ENCODE measurements at places on chromosomes 5 and 9. TPM values are rescaled to one million over a fixed set of nuclear protein-coding genes. Genes with fewer than 3 reads are reported as not detected.

GRCh38 chr5:50667653-50668595 is 1.5 kb downstream of the PARP8 start:
- peak; percentile 40 for DNase-seq

Gene GFPT2
- total RNA-seq: 0.79 TPM

- peak; percentile 50 for DNase-seq
These were observed 548.2 kb upstream of the CLINT1 start for GRCh38 chr5:158406884-158407823.

DNA sequence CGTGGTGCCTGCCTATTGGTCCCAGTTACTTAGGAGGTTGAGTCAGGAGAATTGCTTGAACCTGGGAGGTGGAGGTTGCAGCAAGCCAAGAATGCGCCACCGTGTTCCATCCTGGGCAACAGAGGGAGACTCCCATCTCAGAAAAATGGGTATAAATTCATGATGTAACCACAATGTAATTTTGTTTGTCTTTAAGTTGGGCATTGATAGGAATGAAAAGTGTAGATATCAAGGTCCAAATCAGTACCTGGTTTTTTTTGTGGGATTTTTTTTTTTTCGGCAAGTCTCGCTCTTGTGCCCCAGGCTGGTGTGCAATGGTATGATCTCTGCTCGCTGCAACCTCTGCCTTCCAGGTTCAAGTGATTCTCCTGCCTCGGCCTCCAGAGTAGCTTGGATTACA is 7.4 kb downstream of the NPM1 start:
- DNase-seq: no peak

DNA sequence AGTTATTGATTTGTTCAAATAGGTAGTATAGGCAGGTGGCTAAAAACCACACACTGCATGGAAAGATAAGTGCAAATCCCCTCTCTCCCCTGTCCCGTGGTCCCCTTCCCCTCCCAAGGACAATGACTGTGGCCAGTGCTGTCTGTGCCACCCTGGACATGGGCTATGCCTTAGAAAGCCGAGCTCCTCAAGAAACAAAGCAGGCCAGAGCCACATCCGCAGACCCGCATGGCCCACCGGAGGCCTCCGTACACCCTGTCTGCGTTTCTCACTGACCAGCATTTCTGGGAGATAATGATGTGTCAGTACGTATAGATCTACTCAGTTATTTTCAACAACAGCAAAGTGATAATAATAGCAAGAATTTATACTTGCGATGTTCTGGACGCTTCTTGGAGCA is 16.3 kb downstream of the TSPAN17 start:
- no peak for DNase-seq

Gene SNCAIP
- 10.7 TPM for total RNA-seq

DNA sequence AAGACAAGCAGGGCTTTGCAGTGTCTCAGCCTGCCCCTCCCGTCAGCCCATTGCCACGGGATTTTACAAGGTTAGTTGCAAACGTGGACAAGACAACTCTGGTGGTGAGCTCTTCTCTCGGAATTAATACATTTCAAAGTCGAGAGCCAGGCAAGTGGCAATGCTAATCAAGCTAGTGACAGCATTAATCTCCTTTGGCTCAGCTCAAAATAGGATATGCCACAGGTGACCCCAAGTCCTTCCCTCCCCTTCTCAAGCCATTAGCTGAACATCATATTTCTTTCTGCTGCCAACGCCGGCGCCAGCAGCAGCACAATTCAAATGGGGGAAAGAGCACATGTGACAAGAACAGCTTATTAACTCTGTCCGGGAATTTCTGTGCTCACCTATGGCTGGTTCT is 190.1 kb downstream of the ATPSCKMT start:
- no peak for DNase-seq

Gene LTC4S
- 0.79 TPM for total RNA-seq

DNA sequence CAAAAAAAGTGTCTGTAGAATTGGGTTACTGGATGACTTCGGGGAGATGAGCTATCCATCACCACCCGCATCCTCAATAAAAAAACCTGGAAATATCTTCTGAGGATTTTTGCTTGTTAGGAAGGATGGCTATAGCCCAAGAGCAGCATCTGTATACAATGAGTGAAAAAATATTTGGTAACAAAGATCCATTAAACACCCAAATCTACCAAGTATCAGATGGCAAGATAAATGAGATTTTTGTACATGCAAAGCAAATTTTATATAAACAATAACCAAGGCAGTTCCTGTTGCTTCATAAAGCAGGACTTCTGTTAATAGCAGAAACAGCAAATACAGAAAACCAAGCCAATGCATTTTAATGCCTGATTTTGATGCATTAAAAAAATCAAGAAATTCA is 166.6 kb downstream of the SLC28A3 start:
- peak; percentile 4 for DNase-seq

GRCh38 chr5:176446884-176447590 is 1.1 kb upstream of the FAF2 start:
- DNase-seq: peak; percentile 10

- no peak for DNase-seq
These were observed 216.9 kb downstream of the NR3C1 start for GRCh38 chr5:143186623-143187022.

DNA sequence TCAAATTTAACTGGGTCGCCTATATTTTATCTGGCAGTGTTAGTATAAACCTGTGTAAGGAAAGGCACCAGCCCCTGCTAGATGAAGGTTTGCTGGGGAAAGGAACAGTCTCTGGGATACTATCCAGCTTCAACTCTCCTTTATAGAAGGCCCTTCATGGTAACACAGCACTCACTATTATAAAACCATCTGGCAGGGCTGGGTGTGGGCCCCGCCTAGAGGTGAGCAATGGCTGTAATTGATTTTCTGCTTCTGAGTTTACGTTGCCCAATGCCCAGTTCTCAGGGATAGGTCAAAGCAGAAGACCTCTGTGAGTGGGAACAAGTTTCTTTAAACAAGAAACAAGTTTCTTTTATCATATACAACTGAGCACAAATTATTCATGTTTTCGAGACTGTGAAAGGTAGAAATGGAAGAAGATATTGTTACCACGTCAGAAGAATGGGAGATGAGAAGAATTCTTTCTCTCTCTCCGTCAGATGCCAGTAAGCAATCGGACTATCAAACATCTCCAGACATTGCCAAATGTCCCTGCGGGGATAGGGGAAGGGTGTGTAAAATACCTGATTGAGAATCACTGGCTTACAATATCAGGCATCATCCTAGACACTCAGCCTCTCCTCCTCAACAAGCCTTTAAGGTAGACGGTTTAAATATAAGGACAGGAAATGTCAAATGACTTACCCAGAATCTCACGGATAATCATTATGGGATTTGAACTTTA is 205.9 kb downstream of the PDZD2 start:
- DNase-seq: no peak

Gene PCDHGC5
- total RNA-seq: 0.40 TPM

DNA sequence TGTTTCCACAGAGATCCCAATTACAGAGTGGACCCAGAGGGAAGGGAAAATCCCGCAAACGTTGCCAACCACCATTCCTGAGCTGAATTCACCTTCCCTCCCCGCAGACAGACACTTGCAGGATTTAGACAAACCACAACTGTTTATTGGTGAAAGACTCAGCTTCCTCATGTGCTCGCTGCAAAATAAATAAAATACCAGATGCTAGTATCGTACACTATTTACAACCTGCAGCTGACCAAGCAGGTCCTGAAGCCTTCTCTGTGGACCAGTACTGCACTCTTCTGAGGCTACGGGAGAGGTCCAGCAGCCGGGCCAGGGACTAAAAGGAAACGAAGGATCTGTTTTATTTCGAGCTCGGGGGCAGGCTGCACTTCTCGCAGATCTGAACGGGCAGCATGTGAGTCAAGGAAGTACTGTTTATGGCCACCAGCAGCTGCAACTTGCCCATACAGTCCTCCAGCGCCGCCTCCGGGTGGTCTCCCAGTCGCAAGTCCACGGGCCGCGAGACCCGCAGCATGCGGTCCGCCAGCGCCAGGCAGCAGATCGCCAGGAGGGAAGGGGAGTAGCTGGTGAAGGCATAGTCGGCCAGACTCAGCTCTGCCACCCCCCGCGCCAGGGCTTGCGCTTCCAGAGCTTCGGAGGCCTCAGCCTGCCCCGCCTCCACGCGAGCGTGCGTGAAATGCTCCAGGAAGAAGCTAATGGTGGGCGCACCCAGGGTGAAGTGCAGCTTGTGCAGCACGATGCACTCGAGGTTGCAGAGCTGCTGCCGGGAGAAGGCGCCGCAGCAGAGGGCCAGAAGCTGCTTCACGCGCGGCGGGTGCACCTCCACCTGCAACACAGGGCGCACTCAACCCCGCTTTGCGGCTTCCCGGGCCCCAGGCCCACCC is 2.1 kb downstream of the CCNO start:
- DNase-seq: peak; percentile 46

Gene HTR1A
- total RNA-seq: not detected

DNA sequence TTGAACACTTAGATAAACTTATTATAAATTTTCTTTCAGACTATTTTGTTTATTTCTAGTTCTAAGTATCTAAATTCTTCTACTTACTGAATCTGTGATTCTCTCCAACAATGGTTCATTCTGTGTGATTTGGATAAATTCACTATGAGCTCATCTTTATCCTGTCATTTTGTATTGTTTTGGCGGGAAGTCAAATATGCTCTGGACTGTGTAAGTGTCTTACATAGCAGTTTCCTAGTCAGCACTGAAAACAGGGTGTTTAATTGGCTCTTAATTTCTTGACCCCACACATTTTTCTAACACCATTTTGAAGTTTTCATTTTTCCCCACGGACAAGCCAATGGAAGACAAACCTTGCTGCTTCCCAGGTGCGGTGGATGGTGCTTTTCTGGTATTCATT is 207.0 kb upstream of the ACO1 start:
- no peak for DNase-seq

Gene LCN6
- total RNA-seq: not detected

Gene PDCD1LG2
- total RNA-seq: 1.4 TPM

DNA sequence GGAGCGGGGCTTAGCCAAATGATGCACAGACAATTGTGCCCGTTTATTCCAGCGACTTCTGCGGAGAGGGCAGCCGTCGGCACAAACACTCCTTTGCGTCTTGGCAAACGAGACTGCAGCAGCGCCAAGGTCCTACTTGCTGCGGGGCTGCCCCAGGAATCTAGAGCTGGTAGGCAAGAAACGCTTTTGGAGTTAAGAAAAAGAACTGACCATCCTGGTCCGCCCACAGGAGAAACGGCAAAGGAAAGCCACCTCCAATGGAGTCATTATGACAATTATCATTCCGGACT is 2.3 kb downstream of the RXFP3 start:
- no peak for DNase-seq

Gene TGFBR1
- total RNA-seq: 13.5 TPM

Gene GADD45G
- not detected for total RNA-seq

DNA sequence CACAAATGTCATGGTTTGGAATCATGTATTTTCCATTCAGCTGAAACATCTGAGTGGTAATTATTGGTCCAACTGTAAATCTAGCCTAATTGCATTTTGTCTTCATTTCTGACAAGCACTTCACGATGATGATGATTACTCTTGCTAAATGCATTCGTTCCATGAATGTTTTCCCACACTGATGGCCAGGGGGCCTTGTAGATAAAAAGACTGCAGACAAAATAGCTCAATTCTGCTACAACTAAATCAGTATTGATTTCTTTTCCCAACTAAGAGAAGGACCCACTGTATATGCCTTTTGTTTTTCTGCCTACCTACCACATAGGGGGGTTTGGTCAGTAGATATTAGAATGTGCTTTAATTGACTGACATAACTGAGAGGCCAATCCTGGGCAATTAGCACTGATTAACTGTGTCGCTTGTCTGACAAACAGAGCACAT is 1351.3 kb upstream of the NUDT12 start:
- no peak for DNase-seq

Gene CTSL
- 362 TPM for total RNA-seq

DNA sequence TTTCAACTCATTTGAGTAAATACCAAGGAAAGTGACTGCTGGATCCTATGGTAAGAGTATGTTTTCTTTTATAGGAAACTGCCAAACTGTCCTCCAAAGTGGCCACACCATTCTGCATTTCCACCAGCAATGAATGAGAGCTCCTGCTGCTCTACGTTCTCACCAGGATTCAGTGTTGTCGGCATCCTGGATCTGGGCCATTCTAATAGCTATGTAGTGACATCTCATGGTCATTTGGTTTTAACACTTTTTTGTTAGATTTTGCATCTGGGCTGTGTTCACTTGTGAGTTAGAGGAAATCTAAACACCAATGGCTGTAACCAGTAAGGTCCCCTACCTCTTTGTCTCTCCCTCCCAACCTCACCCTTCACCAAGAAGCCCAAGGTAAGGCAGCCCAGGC is 115.9 kb downstream of the ATPSCKMT start:
- no peak for DNase-seq

Gene PTGER4
- total RNA-seq: 5.2 TPM

- DNase-seq: peak; percentile 53
These were observed 73.6 kb upstream of the SUSD1 start for GRCh38 chr9:112248722-112249121.

Gene SKP2
- total RNA-seq: 9.7 TPM

- no peak for DNase-seq
These were observed 124.3 kb downstream of the MRPS30 start for GRCh38 chr5:44932922-44933585.

GRCh38 chr5:174489215-174489614 is 235.2 kb upstream of the MSX2 start:
- DNase-seq: no peak

GRCh38 chr5:39024005-39024404 is 50.2 kb downstream of the RICTOR start:
- DNase-seq: no peak

- DNase-seq: no peak
These were observed 58.1 kb downstream of the CDO1 start for GRCh38 chr5:115758356-115758755.

GRCh38 chr5:139689631-139690063 is 41.5 kb downstream of the CXXC5 start:
- DNase-seq: no peak

DNA sequence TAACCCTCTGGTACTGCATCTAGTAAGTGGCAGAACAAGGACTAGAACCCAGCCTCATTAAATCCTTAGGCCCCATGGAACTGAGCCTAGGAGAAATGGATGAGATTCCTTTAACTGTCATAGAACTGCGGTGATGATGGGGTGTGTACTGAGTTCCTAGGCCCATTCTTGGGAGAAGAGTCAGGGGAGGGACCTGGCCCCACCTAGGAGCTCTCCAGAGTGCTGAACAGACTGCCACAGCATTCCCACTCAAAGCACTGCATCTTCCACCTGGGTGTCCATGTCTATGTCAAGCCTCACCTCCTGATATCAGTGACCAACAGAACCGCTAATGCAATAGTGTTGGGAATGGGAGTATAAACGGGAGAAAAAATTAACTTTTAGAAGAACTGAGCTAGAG is 36.6 kb downstream of the TTLL11 start:
- peak; percentile 20 for DNase-seq
